ENCODE measurements at places on chromosomes 16 and 17. TPM values are rescaled to one million over a fixed set of nuclear protein-coding genes. Genes with fewer than 3 reads are reported as not detected.

DNA sequence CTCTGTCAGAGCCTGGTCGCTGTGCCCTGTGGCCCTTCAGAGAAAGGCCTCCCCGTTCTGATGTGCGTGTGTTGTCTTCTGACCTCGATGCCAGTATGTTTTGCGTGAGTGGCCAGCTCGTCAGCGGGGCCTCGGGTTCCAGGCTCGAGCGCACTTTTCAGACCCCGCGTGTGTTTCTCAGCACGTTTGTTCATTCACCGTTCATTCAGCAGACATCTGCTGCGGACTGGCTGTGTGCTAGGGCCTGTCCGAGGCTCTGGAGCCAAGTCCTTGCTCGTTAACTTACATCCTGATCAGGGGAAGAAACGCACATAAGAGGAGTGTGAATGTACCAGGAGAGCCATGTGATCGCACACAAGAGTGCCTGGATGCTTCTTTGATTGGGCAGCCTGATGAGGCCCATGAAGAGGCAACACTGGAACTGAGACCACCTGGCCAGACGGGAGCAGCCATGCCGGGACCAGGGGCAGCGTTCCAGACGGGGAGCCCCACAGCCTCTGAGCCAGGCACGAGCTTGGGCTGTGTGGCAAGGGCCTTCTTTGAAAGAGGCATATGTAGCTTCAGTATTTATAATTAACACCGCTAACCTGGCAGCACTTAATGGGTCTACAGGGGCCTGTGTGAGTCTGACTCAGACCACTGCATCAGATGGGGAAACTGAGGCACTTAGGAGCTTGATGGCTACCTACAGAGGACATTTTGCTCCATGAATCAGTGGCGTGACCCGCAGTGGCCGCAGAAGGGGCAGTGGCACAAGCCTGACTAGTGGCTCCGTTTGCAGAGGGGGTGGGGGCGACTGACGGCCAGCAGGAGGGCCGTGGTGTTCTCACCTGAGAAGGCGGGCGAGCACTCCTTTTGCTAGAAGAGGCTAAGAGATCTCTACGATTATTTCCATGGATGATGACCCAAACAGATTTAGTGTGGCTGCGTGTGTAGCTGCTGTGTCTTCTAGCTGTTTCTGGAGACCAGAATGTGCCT, 187.9 kb upstream of the CHMP6 start:
- DNase-seq = no peak

- DNase-seq = peak; percentile 20
Measured at GRCh38 chr17:38851434-38851833, 2.1 kb downstream of the RPL23 start.

STH gene
- total RNA-seq = not detected

RHBDF1 gene
- total RNA-seq = 93.7 TPM

- DNase-seq = peak; percentile 89
Measured at GRCh38 chr17:32275060-32276042, 9.7 kb downstream of the RHBDL3 start.

GRCh38 chr17:14061666-14062560, 7.4 kb upstream of the COX10 start:
- peak; percentile 93 for DNase-seq

DNA sequence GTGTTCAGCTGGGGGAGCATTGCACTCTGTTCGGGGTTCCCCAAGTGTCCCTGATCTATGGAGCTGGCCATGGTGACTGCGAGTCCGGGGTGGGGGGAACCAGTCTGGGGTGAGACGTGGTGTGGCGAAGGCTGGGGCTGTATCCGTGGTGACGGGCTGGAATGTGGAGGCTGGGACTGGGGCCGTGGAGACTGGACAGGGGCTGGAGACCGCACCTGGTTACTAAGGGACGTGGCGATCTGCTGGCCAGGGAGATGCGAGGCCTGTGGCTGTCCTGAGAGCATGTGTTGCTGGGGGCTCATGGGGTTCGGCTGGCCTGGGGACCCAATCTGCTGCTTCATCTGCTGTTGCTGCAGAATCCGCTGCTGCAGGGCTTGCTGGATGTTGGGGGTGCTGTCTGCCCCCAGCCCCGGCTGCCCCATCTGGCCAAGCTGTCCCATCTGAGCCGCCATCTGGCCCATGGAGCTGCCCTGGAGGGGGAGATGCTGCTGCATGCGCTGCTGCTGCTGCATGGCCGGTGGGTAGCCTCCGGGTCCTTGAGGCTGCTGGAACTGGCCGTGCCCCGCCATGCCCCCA, 10.6 kb upstream of the TRAP1 start:
- DNase-seq = no peak

- peak; percentile 64 for DNase-seq
Measured at GRCh38 chr17:6831661-6832263, at the start of gene TEKT1. TEKT1 (minus strand) TSS chr17:6831729; CDS start chr17:6830376, 1,353 bp downstream.

XAF1 gene
- total RNA-seq = 6.7 TPM

CHST4 gene
- total RNA-seq = 0.17 TPM

Measured in LHCN-M2 (cell line).